ENCODE measurements at places on chromosomes 1 and 21.

- DNase-seq = no peak
Observed at GRCh38 chr21:14675774-14676530, 129.8 kb upstream of the SAMSN1 start.

GRCh38 chr1:20154301-20154831 is 15.2 kb downstream of the PLA2G2F start:
- DNase-seq = no peak

DNA sequence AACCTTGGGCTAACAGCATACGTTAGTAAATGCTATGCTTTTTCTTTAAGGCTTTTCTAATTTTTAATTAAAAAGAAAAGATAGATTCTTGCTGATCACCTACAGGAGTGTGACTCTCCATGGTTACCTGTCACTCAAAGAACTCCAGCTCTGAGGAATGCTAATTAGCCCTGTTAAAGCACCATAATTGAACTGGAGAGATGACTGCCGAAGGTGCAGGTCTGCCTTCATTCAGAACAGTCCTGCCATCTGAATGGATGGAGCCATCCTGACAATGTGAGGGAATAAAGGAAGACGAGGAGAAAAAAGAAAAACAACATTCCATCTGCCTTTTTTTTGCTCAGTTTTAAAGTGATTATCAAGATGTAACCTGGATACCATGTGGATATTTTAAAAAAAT is 94.6 kb downstream of the ATP6V1G3 start:
- DNase-seq = no peak

DNA sequence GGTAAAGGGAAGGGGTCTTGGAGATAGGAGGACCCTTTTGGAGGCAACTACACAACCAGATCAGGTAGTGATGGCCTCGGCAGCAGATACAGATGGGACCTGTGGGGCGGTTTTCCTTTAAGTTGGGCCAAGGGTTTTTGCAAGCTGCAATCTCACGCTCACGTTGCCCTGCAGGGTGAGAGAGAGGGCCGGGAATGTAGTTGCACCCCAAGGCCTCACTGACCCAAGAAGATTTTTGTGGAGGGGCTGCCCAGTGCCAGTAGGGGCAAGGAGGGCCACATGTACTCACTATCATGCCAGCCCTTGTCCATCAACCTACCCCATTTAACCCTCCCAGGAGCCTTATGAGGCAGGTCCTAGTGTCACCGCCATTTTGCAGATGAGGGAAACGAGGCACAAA is 57.7 kb upstream of the SELENON start:
- no peak for DNase-seq

GRCh38 chr1:17118706-17119075 is 560 bp downstream of the PADI2 start:
- DNase-seq = no peak

DNA sequence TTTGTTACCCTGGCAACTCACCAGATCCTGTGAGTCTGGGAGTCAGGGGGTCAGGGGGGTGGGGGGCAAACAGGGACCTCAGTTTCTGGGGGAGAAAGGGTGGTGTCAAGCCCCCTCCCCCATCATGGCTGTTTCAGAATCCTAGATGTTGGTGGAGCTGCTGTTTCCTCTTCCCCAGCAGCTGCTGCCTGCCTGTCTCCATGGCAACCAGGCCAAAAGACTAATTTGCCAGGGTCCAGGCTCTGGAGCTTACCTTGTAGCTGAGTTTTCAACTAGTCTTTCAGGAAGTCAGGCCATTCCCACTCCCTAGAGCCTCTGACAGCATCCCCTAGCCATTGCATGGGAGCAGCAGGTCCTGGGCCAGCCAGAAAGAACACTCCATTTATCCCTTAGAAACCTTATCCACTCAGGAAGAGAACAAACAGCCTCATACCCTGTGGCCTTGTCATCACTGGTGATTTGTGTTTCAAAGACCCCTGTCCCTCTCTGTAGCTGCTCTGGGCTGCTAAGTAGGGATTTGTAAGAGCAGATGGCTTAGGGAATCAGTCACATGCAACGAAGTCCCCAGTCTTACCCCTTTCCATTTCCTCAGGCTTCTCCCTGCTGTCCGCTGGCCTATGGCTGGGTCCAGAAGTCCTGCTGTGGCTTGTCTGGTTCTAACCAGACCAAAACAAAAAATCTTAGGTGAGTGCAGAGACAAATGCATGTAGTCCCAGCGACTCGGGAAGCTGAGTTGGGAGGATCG is 21.5 kb upstream of the STMN1 start:
- DNase-seq = no peak

DNA sequence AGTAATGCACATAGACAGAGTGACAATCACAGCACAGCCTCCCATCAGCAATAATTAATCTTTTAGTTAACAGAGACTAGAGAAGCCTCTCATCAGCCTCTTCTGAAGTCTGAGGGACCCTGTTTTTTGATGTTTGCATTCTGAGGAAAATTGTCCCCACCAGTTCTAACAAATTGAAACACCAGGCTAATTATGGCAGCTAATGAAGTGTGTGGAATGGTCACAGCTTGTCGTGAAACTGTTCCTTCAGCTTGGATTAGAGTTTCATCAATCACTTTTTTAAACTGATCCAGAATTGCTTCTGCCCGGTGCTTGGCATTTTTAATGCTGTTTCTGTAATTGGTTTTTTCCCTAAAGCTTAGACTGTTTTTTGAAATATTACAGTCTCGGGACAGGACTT is 208.0 kb downstream of the SPATA17 start:
- DNase-seq = no peak

DNA sequence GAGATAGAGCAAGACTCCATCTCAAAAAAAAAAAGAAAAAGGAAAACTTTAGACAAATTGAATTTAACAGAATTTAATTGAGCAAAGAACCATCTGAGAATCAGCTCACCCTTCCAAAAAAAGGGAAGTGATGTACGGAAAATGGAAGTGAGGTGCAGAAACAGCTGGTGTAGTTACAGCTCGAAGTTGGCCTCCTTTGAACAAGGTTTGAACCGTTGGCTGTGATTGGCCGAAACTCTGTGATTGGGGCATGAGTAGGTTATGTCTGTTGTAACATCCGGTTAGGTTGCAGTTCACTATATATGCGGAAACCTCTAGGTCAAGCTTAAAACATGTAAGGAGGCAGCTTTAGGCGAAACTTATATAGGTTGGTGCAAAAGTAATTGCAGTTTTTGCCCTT is 97.9 kb upstream of the KIF26B start:
- DNase-seq = no peak

DNA sequence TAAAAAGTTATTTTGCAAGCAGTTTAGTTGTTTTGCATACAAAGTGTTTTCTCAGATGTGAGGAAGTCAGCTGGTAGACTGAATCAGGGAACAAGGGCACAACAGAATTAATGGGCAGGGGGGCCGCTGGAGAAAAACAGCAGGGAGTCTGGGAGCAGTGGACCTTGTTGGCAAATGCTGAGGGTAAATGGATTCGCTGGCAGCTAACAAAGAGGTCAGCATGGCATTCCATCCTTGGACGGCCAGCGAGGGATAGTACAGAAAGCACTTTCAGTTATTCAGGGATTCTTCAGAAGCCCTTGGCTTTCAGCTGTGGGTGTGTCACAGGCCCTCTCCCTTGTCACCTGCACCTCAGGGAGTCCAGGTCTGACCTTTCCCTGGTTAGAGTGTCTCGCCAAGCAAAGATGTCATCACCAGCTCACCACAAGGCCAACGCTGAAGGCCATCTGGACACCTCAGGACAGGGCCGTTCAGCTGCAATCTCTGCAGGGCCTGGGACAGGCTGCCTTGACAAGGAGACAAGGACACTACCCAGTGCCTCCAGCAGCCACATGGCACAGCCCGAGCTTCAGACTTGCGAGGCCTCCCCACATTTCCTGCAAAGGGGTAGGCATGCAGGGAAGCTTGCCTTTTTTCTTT is 90.4 kb downstream of the KCNN3 start:
- no peak for DNase-seq

- no peak for DNase-seq
Observed at GRCh38 chr1:232174306-232174705, 455.6 kb downstream of the SIPA1L2 start.

DNA sequence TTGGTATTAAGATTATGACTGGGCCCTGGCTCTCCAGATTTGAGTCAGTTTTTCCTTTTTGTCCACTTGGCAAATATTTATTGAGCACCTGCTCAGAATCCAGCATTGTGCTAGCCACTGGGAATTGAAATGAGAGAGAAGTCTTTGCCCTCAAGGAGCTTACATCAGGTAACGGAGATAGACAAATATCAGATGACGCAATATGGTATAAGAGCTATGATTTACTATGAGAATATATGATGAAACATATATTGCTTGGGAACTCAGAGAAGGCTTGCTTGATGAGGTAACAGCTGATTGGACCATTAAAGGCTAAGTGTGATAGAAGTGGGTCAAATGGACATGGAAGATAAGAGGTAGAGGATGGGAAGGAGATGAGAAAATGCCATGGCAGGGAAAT is 41.0 kb upstream of the GPR88 start:
- DNase-seq = no peak

DNA sequence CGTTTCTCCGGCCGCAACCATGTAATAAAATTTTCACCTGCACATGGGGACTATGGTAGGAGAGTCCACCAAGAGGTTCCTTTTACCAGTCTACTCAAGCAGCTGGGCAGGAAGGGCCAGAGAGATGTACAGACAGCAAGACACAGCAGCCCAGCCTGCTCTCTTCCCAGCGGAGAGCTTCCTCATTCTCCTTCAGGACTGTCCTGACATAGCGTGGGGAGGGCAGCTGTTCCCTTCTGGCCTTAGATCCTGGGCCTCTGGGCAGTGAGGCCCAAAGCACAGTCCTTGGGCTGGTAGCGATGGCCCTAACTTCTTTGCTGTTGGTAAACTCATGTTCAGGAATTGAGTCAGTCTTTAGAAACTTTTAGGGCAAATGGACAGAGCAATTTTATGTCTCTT is 89.1 kb downstream of the BCAR3 start:
- DNase-seq = no peak

DNA sequence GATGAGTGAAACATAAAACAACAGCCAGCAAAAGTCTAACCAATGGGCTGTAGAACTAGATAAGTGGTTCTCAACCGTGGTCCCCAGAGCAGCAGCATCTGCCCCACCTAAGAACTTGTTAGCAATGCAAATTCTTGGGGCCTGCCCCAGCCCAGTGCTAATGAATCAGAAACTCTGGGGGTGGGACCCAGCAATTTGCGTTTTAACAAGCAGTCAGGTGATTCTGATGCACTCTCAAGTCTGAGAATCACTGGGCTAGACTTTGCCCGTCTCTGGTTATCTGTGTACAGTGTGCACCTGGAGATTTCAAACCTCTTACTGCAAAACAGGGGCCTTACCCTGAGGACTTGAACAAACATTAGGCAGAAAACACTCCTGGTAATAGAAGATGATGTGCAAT is 66.5 kb downstream of the PLXNA2 start:
- no peak for DNase-seq

GRCh38 chr1:28309702-28310101 is 19.1 kb upstream of the MED18 start:
- DNase-seq = no peak

DNA sequence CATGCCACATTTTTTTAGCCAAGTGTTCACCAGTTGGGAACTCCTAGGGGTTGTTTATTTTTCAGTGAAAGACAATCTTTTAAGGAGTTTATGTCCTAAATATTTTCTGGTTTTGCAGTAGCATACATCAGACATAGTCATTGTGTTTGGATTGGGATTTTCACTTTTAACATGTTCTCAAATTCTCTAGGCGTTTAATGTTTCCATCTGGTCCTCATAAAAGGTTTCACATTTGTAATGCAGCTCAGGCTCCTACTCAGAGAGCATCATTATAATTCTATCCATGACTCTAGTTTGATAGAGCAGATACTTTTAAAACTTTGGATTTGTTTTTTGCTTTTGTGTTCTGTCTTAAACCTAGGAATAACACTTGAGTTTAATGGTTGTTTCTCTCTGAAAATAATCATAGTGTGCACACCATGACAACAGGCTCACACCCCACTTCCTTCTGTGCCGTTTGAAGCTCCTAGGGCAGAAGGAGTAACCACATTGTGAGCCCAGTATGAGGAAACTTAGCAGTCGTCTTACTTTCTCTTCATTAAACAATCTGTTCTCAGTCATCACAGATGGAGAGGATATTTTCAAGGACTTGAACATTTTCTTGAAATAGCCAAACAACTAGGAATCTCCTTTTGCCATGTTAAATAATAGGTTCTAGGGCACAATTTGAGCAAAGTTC is 219.6 kb downstream of the PDE4B start:
- DNase-seq = no peak

DNA sequence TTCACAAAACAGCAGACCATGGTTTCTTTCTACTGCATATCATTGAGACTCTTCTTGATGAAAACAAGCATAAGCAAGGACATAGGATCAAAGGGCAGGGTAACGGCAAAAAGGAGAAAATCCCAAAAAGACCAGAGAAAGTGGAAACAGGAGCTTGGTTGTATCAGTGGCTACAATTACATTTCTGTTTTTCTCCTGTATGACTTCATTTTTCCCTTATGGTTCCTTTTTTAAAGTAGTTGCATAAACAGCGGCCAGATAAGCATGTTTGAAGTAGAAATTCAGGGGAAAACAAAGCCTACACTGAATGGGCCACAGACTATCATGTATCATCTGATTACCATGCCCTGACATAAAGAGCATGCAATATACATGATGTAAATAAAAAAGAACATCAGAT is 4.6 kb downstream of the EGLN1 start:
- DNase-seq = no peak

DNA sequence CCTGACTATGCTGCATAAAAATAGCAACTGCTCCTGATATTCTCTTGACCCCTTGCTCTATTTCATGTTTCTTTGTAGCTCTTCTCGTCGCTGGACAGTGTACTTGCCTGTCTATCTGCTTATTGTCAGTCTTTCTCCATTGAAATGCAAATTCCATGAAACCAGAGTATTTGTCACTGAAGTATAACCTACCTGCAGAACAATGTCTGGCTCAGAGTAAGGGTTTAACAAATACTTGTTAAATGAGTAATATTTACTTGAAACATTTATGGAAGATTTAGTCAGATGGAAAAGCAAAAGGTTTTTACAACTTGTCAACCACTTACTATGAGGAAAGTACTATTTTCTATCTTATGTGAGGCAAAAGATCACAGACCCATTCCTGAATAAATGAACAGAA is 19.9 kb upstream of the ERICH3 start:
- no peak for DNase-seq

GRCh38 chr1:227913764-227914721 is 33.7 kb downstream of the WNT9A start:
- no peak for DNase-seq

DNA sequence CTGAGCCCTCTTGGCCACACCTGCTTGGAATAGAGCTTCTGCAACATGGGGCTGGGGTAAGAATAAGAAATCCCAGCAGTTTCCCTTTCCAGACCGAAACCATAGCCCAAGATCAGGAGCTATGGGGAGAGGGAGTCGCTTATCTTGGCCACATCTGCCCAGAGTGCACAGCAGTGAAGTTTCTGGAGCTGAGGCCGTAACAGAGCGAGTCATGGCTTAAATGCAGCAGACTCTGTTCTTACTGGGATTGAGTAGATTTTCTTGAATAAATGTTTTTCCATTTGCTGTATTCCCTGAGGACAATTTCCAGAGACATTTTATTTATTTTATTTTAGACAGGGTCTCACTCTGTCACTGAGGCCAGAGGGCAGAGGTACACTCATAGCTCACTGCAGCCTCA is 33.5 kb downstream of the CFAP57 start:
- DNase-seq = no peak

GRCh38 chr1:53618500-53619366 is 120.2 kb downstream of the GLIS1 start:
- DNase-seq = no peak

- no peak for DNase-seq
Observed at GRCh38 chr1:93673163-93673829, 8.3 kb downstream of the BCAR3 start.

- no peak for DNase-seq
Observed at GRCh38 chr1:230328342-230329015, 97.7 kb downstream of the PGBD5 start.

All from stimulated activated CD4-positive, alpha-beta T cell treated with anti-CD3 and anti-CD28 coated beads, Interleukin-12 subunit alpha, Interleukin-12 subunit beta, amount 100 ng/mL, for 24 hours (primary cell).